Heart right ventricle (tissue), 16 donors: ENCODE measurements at places on chromosomes 1 and 21. TPM values are rescaled to one million over a fixed set of nuclear protein-coding genes. Genes with fewer than 3 reads are reported as not detected.

DNA sequence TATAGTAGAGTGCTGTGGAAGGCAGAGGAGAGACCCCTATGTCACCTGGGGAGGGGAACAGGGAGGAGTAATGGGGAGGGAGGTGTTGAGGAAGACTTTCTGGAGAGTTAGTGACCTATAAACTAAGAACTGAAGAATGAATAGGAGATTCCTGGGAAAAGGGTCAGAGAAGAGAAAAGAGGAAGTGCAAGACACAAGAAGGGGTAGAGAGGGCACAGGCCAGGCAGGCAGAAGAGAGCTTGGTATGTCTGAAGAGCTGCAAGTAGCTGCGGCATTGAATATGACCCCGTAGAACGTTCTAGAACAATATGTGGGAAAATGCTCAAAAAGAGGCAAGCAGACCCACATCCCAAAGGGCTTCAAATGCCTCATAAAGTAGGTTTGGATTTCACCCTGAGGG is 361.2 kb downstream of the PRDM2 start:
- no peak for DNase-seq

- no peak for DNase-seq
Observed at GRCh38 chr1:244496186-244496585, 35.1 kb downstream of the CATSPERE start.

TRAF5 gene
- 2.0 TPM for total RNA-seq

DNA sequence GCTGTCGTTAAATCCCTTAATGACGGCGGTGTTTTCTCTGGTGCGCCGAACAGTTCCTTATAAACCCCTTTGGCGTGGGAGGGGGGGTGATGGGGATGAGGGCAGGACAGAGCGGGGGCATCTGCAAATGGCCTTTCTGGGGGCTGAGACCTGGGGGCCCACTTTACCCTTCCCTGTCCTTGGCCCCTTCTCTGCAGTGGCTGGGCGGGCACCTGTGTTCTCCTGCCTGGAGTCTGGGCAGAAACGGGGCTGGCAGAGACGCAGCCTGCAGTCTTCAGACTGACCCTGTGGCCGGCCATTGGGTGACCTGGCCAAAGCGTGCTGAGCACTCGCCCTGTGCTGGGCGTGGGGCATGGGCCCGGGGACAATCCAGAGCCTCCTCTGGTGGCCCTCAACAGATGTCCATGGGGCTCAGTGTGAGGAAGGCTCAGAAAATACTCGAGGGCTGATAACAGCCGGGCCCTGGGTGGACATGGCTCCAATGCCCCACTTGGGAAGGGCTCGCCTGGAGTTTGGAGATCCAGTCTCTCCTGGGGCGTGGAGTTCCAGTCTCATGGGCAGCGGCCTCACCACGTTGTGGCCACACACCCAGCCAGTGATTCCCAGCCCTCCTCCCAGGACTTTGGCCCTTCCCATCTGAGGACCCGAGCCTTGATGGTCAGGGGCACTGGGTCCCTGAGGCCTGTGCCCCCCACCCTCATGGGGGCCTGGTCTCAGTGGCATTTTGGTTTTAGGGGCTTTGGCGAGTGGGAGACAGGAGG is 50.8 kb upstream of the ACTRT2 start:
- no peak for DNase-seq

AADACL4 gene
- not detected for total RNA-seq
